ENCODE measurements at places on chromosomes 7 and 10.
A peak's percentile ranks its signal among the peaks of the same experiment; 100 is the strongest.

DNA sequence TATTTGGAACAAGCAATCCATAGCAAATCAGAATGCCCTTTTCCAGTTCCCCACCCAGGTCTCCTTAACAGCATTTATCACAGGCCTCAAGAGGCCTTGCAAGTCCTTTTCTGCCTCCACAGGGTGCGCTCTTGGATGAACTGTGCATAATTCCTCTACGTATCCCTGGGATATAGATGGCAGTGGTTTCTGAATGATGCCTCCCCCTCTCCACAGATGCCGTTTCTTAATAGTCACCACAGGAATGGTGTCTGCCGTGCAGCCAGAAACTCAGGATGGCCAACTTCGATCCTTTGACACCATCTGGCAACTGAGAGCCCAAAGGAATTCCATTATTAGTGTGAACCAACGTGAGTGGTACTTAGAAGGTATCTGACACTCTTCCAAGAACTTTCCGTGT, 43.1 kb downstream of the JAZF1 start:
- DNase-seq, result no peak

GRCh38 chr10:68959695-68960527, 3.9 kb downstream of the DDX21 start:
- no peak for DNase-seq

- DNase-seq, result no peak
Measured at GRCh38 chr7:123823898-123824753, 20.8 kb upstream of the HYAL4 start.

DNA sequence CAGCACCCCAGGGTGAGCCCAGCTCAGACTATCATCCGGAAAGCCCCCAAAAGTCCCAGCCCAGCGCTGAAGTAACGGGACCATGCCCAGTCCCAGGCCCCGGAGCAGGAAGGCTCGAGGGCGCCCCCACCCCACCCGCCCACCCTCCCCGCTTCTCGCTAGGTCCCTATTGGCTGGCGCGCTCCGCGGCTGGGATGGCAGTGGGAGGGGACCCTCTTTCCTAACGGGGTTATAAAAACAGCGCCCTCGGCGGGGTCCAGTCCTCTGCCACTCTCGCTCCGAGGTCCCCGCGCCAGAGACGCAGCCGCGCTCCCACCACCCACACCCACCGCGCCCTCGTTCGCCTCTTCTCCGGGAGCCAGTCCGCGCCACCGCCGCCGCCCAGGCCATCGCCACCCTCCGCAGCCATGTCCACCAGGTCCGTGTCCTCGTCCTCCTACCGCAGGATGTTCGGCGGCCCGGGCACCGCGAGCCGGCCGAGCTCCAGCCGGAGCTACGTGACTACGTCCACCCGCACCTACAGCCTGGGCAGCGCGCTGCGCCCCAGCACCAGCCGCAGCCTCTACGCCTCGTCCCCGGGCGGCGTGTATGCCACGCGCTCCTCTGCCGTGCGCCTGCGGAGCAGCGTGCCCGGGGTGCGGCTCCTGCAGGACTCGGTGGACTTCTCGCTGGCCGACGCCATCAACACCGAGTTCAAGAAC, 1.1 kb downstream of the VIM start:
- peak; percentile 91 for DNase-seq

DNA sequence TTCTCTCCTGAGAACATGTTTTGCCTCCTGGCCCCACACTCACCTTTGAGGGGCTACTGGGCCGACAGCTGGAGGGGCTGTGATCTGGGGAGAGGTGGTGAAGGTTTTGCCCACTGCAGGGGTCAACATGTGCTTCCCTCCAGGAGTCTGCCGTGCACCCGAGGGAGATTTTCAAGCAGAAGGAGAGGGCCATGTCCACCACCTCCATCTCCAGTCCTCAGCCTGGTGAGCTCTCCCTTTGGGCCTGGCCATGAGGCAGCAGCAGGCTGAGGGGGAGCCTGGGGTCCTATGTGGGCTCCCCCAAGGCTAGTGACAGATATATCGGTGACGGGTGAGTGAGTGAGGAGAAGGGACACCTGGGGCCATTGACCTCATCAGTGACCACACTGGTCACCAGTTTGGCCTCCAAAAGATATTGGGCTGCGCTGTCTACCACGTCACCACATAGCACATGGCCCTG, 6.6 kb downstream of the PGAM2 start:
- peak; percentile 9 for DNase-seq
